ENCODE measurements at places on chromosomes 7 and 10. TPM values are rescaled to one million over a fixed set of nuclear protein-coding genes. Genes with fewer than 3 reads are reported as not detected.

Gene RAB19
- not detected for total RNA-seq

Gene ZNF716
- total RNA-seq, result not detected

Gene SEMA3C
- total RNA-seq, result 216 TPM

Gene ASAH2
- 1.1 TPM for total RNA-seq

Gene KLF14
- total RNA-seq, result not detected

Gene CALML5
- total RNA-seq, result not detected
